Large intestine (tissue), 12 donors: ENCODE measurements at places on chromosomes 5 and 9. TPM values are rescaled to one million over a fixed set of nuclear protein-coding genes. Genes with fewer than 3 reads are reported as not detected.

- DNase-seq = no peak
Measured at GRCh38 chr5:51386916-51387883, 4.0 kb downstream of the ISL1 start.

DNA sequence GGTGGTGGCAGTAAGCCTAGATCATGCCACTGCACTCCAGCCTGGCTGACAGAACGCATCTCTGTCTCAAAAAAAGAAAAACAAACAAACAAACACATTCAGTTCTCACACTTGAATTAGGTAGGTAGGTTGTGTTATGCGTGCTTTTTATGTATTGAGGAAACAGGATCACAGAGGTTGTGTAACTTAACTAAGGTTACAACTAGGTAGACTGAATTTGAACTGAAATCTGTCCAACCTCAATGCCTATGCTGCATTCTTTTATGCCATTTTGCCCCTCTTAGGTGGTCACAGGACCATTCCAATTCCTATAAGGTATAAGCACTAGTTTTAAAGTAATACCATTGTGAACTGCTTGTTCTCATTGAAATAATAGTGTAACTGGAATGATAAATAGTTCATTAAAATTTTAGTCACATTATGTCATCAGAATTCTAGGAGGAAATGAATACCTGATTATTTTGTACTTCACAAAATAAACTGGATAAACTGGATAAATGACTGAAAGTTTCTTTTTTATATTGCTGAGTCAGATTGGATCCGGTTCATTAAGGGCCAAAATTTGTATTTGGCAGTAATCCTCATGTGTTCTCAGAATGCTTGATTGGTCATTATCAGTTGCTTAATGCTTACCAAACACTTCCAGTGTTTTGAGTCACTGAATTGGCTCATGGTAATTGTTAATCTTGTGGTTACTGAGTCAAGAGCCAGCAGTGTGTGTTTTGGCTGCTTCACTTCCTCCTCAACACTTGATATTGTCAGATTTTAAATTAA is 7.1 kb downstream of the UBAP1 start:
- peak; percentile 39 for DNase-seq

DNA sequence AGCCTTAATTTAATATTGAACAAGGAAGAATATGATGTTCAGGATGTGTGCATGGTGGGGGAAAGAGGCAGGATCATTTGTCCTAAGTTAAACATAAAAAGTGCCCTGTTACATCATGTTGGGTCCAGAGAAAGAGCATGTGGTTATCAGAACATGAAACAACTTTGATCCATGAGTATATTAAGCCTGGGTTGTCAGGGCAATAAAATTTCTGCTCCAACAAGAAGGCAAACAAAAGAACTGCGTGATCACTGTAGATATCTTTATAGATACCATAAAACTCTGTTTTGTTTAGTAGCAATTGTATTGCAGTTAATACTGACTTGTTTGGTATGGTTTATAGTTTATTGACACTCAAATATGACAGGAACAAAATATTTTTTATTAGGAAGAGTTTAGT is 35.2 kb downstream of the PCA3 start:
- peak; percentile 51 for DNase-seq

DNA sequence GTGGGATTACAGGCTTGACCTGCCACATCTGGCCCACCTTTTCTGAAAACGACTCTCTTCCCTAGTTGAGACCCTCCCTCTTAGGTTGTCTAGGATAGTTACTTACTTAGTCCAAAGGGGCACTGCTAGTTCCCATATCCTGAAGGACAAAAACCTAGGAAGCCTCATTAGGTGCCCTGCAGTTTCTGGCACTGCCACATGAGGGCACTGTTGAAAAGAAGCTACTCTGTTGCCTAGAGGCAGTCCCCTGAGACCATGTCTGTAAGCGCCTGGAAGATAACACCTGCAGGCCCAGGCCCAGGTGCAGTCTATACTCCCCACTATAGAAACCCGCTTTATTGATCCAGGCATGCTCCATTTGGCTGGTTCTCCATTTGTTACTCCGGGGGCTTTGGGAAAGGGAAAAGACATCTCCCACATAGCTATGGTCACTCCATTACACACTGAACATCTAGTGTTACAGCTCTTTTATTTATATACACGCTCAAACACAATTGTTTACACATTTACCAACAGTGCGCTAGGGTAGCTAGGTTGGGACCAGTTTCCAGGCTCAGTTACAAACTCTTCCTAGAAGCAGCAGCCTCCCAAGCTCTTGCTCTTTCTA is 73.4 kb upstream of the PPARGC1B start:
- no peak for DNase-seq

DNA sequence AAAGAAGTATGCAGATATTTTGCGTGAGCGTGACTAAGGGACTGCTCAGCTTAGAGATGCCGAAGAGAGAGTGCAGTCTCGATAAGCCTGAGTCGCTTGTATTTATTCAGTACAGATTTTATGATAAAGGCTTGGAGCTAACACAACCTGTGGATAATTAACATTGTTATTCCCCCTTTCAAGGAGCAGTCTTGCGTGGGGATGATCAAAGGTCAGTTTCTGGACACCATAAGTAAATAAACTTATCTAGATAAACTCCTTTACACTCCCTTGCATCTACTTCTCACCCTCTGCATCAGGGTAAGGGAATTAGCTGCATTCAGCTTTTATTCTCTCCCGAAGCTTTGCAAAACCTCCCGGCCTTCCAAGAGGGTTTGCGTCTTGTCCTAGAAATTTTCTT is 357.8 kb upstream of the ST8SIA4 start:
- peak; percentile 51 for DNase-seq

DNA sequence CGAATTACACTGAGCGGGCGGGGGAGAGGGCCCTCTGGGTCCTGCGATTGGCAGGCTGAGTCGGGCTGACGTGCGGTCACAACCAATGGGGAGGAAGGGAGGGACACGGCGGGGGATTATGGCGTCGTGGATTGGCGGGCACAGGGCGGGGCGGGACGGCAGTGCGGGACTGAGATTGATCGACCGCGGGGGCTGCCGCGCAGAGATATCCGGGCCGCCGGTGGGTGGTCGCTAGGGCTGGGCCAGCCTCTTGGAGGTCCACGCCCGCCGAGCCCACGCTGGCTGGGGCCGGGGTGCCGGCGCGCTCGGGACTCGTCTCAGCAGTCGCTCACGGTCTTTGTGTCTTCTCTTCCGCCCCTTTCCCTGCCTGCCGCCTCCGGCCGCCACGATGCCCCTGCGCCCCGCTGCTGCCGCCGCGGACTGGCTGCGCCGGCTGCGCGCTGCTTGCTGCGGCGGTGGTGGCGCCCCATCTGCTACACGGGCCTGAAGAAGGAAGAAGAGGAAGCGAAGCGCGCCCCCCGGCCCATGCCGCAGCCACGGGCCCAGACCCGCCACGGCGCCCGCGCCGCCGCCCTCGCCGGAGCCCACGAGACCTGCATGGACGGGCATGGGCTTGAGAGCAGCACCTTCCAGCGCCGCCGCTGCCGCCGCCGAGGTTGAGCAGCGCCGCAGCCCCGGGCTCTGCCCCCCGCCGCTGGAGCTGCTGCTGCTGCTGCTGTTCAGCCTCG is at the start of gene RGMB:
TSS of gene RGMB (plus strand) at position 200 of the 728 bp plus-strand sequence. CDS start at position 608, 408 bp downstream.
- peak; percentile 99 for DNase-seq

MACIR gene
- 31.2 TPM for polyA plus RNA-seq

RCL1 gene
- polyA plus RNA-seq = 12.1 TPM

KLF4 gene
- polyA plus RNA-seq = 100 TPM

GAPT gene
- polyA plus RNA-seq = 0.57 TPM
